ENCODE measurements at places on chromosomes 1 and 21.

- peak; percentile 66 for DNase-seq
Measured at GRCh38 chr21:41501919-41502318, 6.0 kb downstream of the TMPRSS2 start.

DNA sequence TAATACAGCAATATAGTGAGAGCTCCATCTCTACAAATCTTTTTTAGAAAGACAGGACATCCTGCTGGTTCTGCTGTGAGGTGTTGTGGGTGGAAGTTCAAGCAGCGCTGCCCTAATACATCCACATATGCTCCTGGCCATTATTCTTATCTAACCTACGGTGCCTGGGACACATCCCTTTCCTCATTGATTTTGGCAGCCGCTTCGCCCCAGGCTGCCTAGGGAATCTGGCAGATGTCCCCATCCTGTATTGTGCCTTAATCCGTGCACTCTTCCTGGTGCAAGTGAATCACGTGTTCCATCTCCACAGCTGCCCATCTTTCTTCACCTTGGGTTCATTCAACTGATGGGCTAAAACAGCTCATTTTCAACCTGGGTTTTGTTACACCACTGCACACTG is 3.1 kb upstream of the UBE2G2 start:
- DNase-seq = no peak

DNA sequence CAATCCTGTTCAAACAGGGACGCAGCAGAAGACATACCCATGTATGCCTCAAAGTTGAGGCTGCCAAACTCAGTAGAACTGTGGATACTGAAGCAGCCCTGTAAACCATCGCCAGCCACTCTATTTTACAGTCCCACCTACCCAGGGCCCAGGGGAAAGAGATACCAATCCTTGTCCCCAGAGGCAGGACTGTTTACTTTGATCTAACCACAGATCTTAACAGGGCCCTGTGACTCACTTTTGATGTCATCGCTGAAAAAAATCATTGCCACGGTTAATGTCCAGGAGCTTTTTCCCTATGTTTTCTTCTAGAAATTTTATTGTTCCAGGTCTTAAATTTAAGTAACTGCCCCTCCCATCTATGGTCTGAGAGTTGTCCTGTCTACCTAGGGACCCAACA is 538.4 kb upstream of the NCAM2 start:
- DNase-seq = no peak

- no peak for DNase-seq
Measured at GRCh38 chr21:14538483-14538882, 7.6 kb downstream of the SAMSN1 start.

DNA sequence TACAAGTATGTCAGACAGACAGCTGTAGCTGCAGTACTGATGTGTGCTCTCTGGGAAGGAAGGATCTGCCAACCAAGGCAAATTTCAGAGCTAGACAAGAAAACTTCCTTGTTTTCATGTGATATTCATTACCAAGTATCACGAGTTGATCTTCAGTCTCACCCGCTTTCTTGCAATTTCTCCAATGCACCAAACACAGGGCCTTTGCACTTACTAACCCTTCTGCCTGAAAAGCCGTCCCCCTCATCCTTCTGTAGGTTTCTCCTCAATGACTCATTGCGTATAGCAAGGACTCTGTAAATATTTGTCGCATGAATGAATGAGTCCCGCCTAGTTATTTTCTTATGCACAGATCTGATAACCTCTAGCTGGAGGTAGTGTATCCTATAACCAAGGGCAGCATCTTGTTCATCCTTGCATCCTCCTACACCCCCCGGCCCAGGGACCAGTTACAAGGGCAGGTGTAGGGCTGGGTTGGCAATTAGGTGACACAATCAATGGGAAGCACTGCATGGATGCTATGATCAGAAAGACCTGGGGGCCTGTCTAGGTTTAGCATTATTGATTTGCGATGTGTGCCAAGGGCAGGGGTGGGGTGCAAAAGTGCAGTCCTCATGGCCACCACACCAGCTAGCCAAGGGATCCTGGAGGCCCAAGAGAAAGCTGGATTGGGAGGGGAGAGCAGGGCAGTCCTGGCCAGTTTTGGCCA is 51.4 kb upstream of the GPR157 start:
- DNase-seq = peak; percentile 15

GRCh38 chr1:247865416-247865815 is 8.4 kb downstream of the TRIM58 start:
- no peak for DNase-seq

DNA sequence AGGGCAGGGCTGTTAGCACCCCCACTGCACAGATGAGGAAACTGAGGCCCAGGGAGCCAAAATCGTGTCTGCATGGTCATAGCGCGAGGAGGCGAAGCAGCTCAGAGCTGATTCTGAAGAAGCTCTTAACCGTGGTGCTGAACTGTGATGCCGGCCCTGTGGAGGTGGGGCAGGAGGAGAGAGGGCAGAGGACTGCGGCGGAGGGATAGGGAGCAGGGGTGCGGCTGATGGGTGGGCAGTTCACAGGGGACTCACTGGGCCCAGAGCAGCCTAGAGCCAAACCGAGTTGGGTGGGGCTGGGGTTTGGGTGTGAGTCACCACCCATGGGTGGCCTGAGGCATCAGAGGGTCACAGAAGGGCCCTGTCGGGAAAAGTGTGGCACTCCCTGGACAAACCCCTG is 74.7 kb downstream of the RAP1GAP start:
- no peak for DNase-seq

GRCh38 chr1:192311281-192311680 is 5.5 kb upstream of the RGS21 start:
- DNase-seq = no peak
